HCT116 (cell line): ENCODE measurements at places on chromosomes 2 and 18.

GRCh38 chr2:109711230-109712122 lies 82.6 kb upstream of the RGPD5 start:
- DNase-seq: no peak

GRCh38 chr18:21991081-21991534 lies 178.3 kb upstream of the GATA6 start:
- DNase-seq: no peak

DNA sequence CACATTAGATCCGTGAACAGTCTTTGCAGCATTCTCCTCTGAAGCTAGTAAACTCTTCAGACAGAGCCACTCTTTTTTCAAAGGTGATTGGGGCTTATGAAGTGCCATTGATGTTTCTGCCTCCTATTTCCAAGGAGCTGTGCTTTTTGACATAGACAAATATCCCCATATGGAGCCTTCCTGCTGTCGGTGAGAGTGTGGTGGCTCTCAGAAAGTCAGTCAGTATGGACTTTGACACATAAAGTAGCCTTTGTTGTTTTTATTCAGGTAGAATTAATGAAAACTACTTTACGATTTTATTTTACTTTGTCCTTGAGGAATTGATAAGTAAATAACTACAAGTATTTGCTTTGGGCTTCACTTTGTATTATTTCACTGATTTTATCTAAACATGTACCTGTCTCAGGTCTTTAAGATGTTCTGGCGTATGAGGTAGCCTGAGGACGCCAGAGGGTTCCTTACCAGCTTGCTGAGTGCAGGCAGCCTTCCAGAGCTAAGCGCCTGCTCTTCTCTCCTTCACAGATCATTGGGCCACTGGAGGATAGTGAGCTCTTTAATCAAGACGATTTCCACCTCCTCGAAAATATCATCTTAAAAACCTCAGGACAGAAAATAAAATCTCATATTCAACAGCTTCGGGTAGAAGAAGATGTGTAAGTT lies 69.7 kb downstream of the UGGT1 start:
- DNase-seq: no peak

DNA sequence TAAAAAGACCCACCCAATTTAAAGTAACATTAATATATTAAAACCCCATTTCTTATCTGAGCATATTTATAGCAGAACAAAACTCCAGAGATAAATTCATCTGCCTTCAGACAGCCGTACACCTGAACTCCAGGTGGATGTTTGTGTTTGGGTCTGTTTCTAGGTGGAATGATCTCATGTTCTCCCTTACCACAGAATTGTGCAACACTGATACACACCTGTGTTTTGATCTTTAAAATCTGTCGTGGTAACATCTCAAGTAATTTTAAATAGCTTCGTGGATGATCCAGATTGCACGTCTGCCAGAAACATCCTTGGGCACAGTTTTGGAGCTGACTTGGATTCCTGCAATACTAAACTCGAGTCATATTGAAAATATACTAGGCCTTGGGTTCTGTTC lies 207.5 kb upstream of the FOSL2 start:
- no peak for DNase-seq

- DNase-seq: no peak
Observed at GRCh38 chr2:164967781-164968228, 12.5 kb upstream of the SLC38A11 start.

DNA sequence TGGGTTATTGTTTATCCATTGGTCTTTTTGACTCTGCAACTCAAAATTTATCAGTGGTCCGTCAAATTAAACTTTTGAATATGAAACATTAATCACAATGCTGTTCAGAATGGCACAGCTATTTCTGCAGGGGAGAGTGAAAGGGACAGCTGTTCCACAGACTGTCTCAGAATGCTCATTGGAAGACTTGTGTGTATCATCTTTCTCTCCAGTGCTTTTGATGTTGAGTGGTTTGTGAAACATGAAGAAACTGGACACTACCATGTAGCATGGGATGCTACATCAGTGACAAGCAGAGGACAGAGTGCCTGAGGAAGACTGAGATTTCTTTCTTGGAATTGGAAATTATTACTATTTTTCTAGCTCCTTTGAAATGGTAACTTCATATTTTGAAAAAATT lies 115.7 kb downstream of the PLCL1 start:
- no peak for DNase-seq

DNA sequence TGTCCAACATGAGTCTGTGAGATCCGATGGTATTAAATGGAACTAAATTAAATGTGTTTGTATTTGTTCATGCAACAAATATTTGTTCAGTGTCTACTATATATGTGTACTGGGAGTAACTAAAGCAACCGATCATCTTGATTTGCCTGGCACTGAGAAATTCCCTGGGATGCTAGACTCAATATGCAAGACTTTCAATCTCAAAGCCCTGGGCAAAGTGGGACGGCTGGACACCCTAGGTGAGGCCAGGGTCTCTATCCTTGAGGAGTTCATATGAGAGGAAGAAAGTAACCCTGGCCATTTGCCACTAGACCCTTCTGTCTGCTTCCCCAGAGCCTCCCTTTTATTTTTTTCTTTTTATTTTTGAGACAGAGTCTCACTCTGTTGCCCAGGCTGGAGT lies 44.0 kb upstream of the HPCAL1 start:
- DNase-seq: no peak

- no peak for DNase-seq
Observed at GRCh38 chr18:36185901-36186460, 1.3 kb upstream of the MOCOS start.

DNA sequence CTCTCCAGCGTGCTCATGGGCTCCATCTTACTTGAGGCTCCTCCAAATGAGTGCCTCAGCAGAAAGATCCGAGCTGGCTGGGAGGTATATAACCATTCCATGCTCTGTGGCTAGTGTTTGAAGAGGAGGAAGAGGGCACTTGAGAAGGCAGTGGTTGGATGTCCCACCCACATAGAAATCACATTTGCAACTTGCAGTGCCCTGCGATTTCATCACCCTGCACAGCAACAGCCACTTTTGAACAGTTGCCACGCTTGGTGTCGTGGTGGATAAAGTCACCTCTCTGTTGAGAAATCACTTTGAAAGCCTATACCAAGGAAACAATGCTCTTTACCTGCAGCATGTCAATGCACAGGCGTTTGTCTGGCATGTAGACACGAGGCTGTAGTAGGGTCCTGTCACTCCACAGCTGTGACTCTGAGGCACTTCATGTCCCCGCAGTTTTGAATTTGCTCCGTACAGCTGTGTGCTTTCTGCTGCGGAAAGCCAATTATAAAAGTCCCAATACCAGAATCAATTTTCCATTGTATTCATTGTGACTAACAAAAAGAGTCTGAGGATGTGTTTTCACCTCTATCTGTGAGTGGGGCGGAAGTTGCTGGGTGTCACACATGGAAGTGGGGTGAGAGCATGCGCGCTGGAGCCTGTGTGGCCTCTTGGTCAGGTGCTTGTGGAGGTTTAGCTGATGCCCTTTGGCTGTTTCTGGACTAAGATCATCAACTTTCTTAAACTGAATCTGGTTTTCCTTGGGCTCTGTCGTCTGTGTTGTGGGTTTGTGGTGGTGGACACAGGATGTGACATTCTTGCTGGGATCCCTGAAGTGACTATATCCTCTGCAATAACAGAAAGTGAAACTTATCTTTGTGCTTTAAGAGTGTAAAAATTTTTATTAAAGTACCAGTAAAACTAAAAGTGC lies 2.8 kb downstream of the CNDP2 start:
- DNase-seq: no peak

GRCh38 chr2:111028720-111029119 lies 92.0 kb upstream of the BCL2L11 start:
- peak; percentile 40 for DNase-seq

- no peak for DNase-seq
Observed at GRCh38 chr18:58195278-58195765, 151.3 kb downstream of the NEDD4L start.

- no peak for DNase-seq
Observed at GRCh38 chr2:235990344-235990743, 177.8 kb downstream of the GBX2 start.

DNA sequence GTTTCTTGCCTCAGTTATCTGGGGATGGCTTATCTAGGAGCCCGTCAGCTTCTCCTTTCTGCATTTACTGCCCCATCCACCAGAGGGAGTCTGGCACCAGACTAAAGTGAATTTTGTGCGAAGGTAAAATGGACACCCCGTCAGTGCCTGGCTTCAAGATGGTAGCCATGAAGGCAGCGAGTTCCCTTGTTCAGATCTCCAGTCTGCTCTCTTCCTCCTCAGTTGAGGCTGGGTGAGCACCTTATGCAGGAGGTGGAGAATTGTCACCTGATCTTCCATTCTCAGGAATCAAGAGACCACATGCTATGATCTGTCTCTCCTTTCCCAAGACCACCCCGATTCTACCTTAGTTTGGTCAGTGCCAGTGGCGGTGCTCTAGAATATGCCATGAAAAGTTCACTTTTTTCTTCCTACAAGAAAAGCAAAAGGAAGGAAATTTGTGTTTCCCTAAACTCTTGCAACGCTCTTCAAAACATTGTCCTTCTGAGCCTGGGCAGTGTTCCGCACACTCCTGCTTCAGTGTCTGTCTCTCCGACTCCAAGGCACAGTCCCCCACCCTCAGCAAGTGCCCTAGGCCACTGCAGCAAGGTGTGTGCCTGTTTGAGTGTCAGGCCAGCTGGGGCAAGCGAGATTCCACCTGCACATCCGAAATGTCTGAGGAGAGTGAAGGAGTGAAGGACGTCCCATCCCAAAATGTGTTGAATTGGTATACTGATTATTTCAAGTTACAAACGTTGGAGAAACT lies 168.6 kb downstream of the SS18 start:
- DNase-seq: peak; percentile 57

GRCh38 chr2:177545981-177546585 lies 153.5 kb downstream of the AGPS start:
- DNase-seq: no peak

DNA sequence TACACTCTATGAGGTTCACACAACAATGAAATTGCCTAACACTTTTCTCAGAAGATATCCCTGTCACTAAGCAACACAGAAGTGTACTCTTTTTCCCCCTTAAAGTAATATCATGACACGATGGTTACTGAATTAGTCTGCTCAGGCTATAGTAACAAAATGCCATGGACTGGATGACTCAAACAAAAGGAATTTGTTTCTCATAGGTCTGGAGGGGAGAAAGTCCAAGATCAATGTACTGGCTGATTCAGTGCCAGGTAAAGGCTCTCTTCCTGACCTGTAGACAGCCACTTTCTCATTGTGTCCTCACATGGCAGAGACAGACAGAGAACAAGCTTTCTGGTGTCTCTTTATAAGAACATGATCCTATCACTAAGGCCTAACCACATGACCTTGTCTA lies 211.9 kb downstream of the RBM43 start:
- no peak for DNase-seq

GRCh38 chr18:45059695-45060094 lies 379.0 kb downstream of the SETBP1 start:
- DNase-seq: no peak

- DNase-seq: no peak
Observed at GRCh38 chr2:42762823-42763804, 821 bp downstream of the OXER1 start.

DNA sequence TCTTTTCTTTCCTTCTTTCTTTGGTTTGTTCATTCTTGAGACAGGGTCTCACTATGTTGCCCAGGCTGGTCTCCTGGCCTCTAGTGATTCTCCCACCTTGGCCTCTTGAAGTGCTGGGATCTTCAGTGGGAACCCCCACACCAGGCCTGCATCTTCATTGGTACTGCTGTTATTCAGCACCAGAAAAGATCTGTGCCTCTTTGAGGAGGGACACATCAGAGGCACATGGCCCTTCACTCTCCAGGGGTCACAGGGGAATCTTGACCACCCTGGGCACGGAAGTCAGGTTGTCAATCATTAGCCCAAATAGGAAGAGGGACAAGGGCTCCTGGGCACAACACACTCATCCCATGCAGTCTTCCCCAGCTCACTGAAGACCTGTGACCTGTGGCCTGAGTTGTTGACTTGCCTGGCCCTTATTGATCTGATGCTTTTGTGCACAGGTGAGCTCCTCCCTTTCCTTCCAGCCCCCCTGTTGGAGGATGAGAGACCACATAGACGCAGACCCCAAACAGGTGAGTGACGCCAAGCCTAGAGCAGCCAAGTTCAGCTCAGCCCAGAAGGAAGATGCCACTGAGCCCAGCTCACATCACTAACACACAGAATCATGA lies 33.0 kb upstream of the ODC1 start:
- DNase-seq: no peak

GRCh38 chr2:192499476-192499875 lies 304.7 kb upstream of the TMEFF2 start:
- DNase-seq: no peak

GRCh38 chr2:128279786-128280157 lies 38.9 kb downstream of the HS6ST1 start:
- no peak for DNase-seq

DNA sequence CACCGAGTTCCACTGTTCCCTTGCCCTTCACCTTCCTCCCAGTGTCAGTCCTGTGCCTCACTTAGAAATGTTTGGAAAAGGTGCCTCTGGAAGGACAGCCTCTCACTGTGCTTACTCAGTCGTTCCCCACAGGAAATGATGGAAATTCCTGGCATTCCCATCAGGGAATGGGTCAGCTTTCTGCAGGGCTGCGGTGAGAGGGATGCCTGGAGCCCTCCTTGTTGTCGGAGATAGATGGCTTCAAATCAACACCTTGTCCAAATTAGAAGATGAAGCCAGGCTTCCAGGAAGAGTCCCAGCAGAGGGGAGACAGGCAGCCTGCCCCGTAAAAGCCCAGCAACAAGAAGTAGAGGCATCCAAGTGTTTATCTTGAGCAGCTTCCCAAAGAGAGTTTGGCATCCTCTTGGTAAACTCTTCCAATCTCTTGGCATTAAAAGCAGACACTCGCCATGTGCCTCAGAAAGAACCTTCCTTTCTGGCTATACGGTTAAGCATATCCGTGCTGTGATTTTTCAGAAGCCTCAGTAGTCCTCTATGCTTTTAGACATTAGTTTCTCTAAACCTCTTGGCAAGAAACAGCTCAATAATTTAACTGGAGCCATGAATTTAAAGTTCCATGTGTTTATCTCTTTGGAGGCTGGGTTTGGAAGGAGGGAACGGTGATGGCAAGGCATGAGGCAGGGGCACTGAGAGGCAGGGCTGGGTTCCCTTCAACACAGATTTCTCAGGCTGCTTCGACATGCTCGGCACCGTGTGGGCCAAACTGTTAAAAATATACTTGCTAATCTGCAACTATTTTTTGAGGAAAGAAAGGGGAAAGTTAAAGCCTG lies 25.1 kb downstream of the COLEC12 start:
- DNase-seq: no peak

DNA sequence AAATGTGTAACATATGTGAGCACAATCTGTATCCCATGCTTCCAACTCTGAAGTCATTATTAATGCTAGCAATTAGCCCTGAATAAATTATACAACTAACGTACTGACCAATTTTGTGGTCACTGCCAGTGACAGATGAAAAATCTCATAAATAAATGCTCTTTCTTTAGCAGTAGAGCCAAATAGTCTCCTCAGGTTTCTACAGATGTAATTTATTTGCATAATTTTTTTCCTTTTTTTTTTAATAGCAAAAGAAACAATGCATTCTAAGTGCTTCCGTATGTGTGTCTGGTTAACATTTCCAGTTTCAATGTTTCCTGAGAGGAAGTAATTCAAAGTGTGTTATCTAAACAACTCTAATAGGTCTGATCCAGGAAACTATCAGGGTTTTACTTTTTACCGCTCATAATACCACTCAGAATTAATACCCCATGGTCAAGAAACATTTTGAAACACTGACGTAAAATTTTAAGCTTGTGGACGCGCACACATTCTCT lies 108.4 kb downstream of the MEP1B start:
- no peak for DNase-seq
